ENCODE measurements at places on chromosomes 2 and 18. TPM values are rescaled to one million over a fixed set of nuclear protein-coding genes. Genes with fewer than 3 reads are reported as not detected.

FBXO48 gene
- total RNA-seq, result 0.26 TPM

TBR1 gene
- not detected for total RNA-seq

COL4A4 gene
- 0.51 TPM for total RNA-seq

GALNT5 gene
- total RNA-seq, result 32.4 TPM

EFR3B gene
- total RNA-seq, result 0.51 TPM

EFEMP1 gene
- 615 TPM for total RNA-seq

CD8B2 gene
- not detected for total RNA-seq

MEP1B gene
- under 0.01 TPM for total RNA-seq

SERPINB13 gene
- total RNA-seq, result not detected

DNA sequence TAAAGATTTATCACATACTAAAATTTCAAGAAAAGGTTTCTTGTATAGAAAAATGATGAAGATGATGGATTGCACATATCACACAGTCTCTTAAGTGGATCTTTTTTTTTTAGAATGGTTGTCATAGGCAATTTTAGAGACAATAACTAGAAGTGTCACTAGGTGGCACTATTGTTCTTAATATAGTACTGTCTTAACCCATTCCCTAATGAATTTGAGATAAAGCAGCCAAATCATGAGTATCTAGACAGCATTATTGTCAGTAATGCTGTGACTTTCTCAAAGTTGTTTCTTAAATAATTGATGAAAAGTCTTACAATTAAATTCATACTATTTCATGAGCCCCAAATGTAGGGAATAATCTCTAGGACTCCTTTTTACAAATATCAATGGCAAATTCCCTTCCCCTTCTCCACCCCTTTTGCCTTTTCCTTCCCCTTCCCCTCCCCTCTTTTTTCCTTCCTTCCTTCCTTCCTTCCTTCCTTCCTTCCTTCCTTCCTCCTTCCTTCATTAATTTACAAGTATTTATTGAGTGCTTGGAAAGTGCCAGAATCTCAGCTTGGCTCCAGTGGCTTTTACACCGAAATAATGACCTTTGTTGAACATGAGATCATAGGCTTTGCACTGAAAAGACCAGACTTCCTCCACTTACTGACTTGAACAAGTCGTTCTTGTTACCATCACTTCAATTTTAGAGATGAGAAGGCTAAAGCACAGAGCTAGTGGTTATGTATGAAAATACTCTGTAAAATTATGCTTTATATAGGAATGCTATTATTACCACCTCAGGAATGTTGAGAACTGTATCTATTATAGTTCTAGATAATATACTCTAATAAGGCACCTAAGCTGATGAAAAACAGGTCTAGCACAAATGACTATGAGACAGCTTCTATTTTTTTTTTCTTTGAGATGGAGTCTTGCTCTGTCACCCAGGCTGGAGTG, 19.8 kb downstream of the MYL12B start:
- no peak overlapping the region for H3K4me3 ChIP-seq
- no peaks in the 10 kb centered on the region for H3K4me1 ChIP-seq
- H3K27me3 ChIP-seq, result no peaks in the 10 kb centered on the region
- no peaks in the 10 kb centered on the region for H3K36me3 ChIP-seq
- no peak overlapping the region for H3K27ac ChIP-seq

DNA sequence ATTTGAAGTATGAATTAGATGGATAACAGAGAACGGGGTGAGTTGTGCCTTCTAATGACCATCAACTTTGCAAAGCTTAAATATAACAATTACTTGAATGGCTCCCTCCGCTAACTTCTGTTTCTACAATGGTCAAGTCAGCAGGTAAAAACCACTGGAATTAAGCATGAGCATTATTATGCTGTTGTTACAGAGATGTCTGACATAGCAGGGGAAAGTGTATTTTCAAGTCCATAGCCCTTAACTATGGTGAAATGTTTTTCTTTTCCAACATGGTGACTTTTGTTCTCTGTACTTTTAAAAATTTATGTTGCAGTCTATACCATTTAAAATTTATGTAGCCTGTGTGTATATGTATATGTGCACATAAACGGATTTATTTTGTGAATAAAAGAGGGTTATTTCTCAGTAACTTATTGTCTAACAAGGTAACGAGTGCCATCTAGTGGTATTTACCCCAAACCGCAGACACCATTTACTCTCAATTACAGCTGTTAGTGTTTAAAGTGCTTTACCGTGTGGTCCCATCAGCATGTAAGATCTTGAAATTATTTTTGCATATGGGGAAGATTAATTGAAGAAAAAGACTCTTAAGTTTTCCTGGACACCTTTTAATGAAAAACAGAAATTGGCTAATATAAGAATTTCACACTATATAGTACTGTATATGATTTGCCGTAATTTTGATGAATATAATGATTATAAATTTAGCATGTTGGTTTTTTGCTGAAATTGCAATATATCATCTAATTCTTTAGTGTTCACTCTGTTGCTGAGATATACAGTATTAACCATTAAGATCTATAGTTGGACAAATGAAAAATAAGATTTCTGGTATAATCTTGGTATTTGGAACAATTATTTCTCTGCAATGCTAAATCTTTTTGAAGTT, 78.2 kb downstream of the UBE2E3 start:
- no peaks in the 10 kb centered on the region for H3K27me3 ChIP-seq
- no peak for DNase-seq
- no peaks in the 10 kb centered on the region for H3K36me3 ChIP-seq
- H3K4me3 ChIP-seq, result no peak overlapping the region

DNA sequence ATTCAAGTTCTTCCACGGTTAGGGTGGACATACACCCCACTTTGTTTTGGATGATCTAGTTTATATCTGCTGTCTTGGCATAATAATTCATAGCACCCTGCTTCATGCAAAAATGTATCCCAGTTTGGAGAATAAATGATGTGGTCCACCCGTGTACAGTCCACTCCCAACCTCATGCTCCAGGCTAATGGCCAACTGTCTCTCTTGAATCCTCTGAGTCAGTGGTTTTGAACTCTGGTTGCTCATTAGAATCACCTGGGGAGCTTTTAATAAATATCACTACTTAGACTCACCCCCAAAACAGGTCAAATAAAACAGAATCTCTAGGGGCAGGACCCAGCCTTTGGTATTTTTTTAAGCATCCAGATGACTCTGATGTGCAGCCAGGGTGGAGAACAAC, 78.5 kb downstream of the SDC1 start:
- no peak overlapping the region for H3K27ac ChIP-seq
- no peak for DNase-seq
- H3K36me3 ChIP-seq, result no peaks in the 10 kb centered on the region

DNA sequence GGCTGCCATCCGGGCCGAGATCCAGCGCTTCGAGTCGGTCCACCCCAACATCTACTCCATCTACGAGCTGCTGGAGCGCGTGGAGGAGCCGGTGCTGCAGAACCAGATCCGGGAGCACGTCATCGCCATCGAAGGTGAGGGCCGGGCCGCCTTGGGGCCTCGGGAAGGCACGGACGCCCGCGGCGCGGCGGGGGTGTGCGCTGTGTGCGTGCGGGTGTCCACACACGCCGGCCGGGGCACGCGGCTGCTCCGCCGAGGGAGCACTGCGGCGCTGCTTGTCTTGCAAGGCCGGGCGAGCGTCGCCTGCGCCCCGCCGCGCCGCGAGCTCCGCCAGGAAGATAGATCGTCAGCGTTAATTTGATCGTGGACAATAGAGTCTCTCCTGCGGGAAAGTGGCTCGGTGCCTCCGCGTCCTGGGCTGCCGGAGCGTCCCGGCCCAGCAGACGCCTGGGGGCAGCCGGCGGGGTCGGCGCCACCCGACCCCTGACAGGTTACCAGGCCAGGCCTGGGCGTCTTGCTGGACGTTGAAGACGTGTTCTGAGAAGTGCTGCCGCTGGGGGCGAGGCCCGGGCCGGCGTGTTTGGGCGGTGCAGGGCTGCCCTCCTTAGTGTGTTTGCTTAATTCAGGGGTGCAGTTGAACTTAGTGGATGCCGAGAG, 1.0 kb downstream of the AGAP1 start:
- H3K27ac ChIP-seq, result peak overlapping the region; percentile 51
- peaks cover 12% of the 10 kb centered on the region for H3K4me1 ChIP-seq
- no peaks in the 10 kb centered on the region for H3K27me3 ChIP-seq
- H3K36me3 ChIP-seq, result no peaks in the 10 kb centered on the region
- DNase-seq, result peak; percentile 40

- no peak for DNase-seq
- no peak overlapping the region for H3K4me3 ChIP-seq
- H3K36me3 ChIP-seq, result no peaks in the 10 kb centered on the region
- H3K27me3 ChIP-seq, result no peaks in the 10 kb centered on the region
Measured at GRCh38 chr18:49076654-49077166, 125.9 kb upstream of the SMAD7 start.

DNA sequence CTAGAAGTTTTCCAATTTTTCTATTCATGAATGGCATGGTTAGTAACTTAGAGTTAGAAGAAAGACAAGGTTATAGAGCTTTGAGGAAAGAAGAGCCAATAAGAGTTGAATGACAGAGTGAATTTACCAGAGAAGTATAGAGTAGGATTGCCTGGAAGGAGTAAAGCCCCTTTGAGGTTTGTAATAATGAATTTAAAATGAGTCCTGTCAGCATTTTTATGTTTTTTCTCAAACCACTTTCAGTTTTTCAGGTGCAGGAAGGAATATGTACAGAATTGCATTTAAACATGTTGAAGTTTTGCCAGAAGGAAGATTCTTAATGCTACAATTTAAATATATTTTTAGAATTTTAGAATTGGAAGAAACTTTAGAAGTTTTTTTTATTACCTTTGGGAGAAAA, 408.3 kb downstream of the DSC3 start:
- DNase-seq, result no peak
- H3K27ac ChIP-seq, result no peak overlapping the region

DNA sequence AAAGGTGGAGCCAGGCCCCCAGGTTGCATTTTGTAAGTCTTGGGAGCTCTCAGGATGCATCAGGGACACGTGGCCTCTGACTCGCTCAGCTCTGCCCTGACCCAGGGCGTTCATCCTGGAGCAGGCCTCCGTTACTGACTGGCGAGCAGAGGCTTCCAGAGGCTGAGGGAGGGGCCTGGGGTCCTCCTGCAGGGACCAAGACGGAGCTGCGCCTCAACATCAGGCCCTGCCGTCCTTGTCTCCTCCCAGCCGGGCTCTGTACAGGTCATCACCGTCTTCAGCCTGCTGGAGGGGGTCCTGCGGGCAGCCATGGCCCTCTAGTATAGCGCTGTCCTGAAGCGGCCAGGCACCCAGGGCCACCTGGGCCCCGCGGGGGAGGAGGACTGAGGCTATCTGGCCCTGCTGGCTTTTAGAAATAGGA, 10.2 kb upstream of the ALPP start:
- no peaks in the 10 kb centered on the region for H3K27me3 ChIP-seq
- no peak for DNase-seq
- no peak overlapping the region for H3K4me3 ChIP-seq
- no peaks in the 10 kb centered on the region for H3K4me1 ChIP-seq

DNA sequence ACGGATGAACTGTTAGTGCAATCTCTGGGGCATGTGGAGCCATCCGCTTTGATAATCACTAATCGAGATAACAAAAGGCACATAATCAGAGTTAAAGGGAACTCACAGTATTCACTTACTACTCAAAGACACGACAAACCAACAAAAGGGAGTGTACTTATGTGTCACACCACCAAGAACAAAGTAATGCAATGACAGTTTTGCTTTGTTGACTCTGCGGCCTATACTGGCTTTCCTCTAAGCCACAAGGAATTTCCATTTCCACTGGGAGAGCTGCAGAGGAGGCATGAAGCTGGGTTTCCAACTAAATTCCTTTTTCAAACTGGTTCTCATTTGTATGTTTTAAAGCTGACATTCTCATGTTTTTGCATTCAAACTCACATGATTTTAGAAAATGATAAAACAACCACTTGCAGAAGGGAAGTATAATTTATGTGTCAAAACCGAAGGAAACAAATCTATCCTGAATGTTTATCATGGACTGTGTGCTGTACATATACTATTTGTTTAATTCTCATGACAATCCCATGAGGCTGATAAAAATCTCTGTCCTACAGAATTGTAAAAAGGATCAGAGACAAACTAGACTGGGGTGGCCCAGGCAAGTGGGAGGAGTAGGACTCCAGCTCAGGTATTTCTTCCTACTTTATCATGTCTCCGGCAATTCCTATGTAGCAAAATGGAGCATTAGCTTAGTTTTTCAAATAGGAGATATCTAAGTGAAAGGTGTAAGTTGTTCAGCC, 149.6 kb upstream of the SMAD7 start:
- no peak overlapping the region for H3K27ac ChIP-seq
- H3K36me3 ChIP-seq, result no peaks in the 10 kb centered on the region
- peaks cover 2% of the 10 kb centered on the region for H3K4me1 ChIP-seq
- H3K27me3 ChIP-seq, result no peaks in the 10 kb centered on the region

GRCh38 chr18:39403121-39403520, 1837.5 kb upstream of the CELF4 start:
- H3K27ac ChIP-seq, result no peak overlapping the region
- no peaks in the 10 kb centered on the region for H3K4me1 ChIP-seq
- H3K36me3 ChIP-seq, result no peaks in the 10 kb centered on the region
- no peak for DNase-seq
- H3K27me3 ChIP-seq, result no peaks in the 10 kb centered on the region
- H3K4me3 ChIP-seq, result no peak overlapping the region

GRCh38 chr2:1791685-1792435, 47.5 kb upstream of the PXDN start:
- no peak overlapping the region for H3K4me3 ChIP-seq
- no peaks in the 10 kb centered on the region for H3K27me3 ChIP-seq
- peak; percentile 90 for DNase-seq
- no peaks in the 10 kb centered on the region for H3K36me3 ChIP-seq
- peaks cover 5% of the 10 kb centered on the region for H3K4me1 ChIP-seq

GRCh38 chr2:85886590-85886989, 2.2 kb downstream of the ST3GAL5 start:
- peaks cover 18% of the 10 kb centered on the region for H3K4me1 ChIP-seq
- H3K4me3 ChIP-seq, result peak overlapping the region; percentile 11
- no peaks in the 10 kb centered on the region for H3K27me3 ChIP-seq
- DNase-seq, result peak; percentile 98
- H3K27ac ChIP-seq, result peak overlapping the region; percentile 44
- H3K36me3 ChIP-seq, result no peaks in the 10 kb centered on the region

- DNase-seq, result peak; percentile 72
- no peak overlapping the region for H3K4me3 ChIP-seq
- H3K36me3 ChIP-seq, result no peaks in the 10 kb centered on the region
- no peaks in the 10 kb centered on the region for H3K4me1 ChIP-seq
- no peaks in the 10 kb centered on the region for H3K27me3 ChIP-seq
- H3K27ac ChIP-seq, result no peak overlapping the region
Measured at GRCh38 chr2:28063492-28063962, 173.0 kb downstream of the BABAM2 start.

DNA sequence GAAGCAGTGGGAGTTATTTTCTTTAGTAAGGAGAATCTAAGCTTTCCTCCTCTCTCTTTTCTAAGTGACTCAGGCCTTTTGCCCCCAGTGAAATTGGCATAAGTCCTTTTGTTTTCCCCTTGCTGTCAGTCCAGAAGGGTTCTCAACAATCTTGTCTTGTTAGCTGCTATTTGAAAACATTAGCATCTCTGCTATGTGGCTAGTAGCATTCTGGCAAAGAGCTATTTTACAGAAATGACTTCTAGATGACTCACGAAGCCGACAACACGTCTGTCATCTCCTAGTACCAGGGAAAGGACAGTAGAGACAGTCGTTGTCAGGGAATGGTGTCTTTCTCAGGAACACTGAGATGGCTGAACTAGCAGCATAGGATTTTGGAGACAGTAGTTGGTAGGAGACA, 14.7 kb downstream of the SMARCAL1 start:
- H3K4me1 ChIP-seq, result peaks cover 2% of the 10 kb centered on the region
- peak; percentile 82 for DNase-seq
- no peaks in the 10 kb centered on the region for H3K27me3 ChIP-seq
- no peak overlapping the region for H3K27ac ChIP-seq
- H3K36me3 ChIP-seq, result peaks cover 10% of the 10 kb centered on the region

Data from fibroblast of lung (primary cell).